ENCODE measurements at places on chromosomes 5 and 9. TPM values are rescaled to one million over a fixed set of nuclear protein-coding genes. Genes with fewer than 3 reads are reported as not detected.

PCDHGB4 gene
- 4.5 TPM for total RNA-seq

ZNF879 gene
- total RNA-seq: 3.6 TPM

BARHL1 gene
- total RNA-seq: not detected

LECT2 gene
- not detected for total RNA-seq

COL15A1 gene
- total RNA-seq: 33.5 TPM

C5orf58 gene
- not detected for total RNA-seq

ANKRD20A1 gene
- 0.12 TPM for total RNA-seq

LCP2 gene
- total RNA-seq: 4.6 TPM

GRCh38 chr5:89191374-89191773 is 308.4 kb upstream of the MEF2C start:
- H3K36me3 ChIP-seq: no peaks in the 10 kb centered on the region
- H3K4me1 ChIP-seq: no peaks in the 10 kb centered on the region
- no peak overlapping the region for H3K27ac ChIP-seq
- H3K27me3 ChIP-seq: no peaks in the 10 kb centered on the region
- no peak overlapping the region for H3K4me3 ChIP-seq

DNA sequence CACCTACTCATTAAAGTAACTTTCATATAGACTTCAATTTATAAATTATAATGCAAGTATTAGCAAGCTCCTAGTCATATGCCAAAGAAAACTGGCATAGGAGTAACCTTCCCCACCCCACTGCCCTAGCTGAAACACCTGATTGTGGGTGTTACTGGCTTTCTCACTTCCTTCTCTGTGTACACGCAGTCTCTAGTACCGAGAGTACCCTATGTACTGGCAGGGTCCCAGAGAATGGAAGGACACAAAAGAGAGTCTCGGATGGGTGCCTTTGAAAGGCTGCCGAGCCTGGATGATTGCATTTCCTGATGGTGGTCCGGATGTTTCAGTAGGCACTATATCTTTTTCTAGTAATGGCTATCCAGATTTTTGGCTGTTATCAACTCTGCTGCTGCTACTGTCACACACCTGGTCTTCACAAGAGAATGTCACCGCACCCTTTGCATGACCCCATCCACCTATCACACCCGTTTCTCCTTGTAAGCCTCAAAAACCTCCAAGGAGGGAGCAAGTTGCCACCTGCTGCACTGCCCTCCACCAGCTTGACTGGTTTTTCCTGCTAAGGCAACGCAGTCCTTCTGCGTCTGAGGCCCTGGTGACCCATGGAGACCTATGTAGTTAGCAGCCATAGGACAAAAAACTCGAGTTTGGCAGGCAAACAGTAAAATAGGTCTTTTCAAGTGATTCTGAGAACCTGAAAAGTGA is 53.8 kb upstream of the CLINT1 start:
- no peak for DNase-seq
- no peaks in the 10 kb centered on the region for H3K36me3 ChIP-seq
- H3K27me3 ChIP-seq: no peaks in the 10 kb centered on the region
- peaks cover 20% of the 10 kb centered on the region for H3K4me1 ChIP-seq
- H3K27ac ChIP-seq: no peak overlapping the region

- DNase-seq: no peak
- H3K4me3 ChIP-seq: no peak overlapping the region
- H3K27me3 ChIP-seq: no peaks in the 10 kb centered on the region
- H3K4me1 ChIP-seq: no peaks in the 10 kb centered on the region
These were observed 22.4 kb downstream of the UTP15 start for GRCh38 chr5:73587923-73588322.

GRCh38 chr5:56529666-56530430 is 285.5 kb upstream of the MAP3K1 start:
- no peak overlapping the region for H3K27ac ChIP-seq
- H3K36me3 ChIP-seq: no peaks in the 10 kb centered on the region
- DNase-seq: no peak
- H3K4me3 ChIP-seq: no peak overlapping the region

DNA sequence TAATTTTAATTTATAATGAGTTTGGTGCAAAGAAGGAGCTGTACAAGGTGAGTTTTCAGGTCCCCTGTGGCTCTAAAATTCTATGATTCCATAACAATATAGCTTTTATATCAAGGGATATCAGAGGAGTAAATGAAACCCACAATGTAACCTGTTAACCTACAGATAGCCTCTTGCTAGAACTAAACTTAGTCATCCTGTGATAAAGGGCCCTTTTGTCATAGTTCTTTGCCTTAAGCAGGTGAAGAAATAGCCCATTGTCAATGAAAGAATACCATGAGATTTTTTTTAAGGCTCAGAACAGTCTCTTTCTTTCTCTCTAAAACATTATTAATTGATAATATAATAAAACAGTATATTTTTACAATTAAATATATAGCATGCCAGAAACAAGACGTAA is 127.8 kb downstream of the NFIB start:
- peaks cover 72% of the 10 kb centered on the region for H3K4me1 ChIP-seq
- H3K27ac ChIP-seq: no peak overlapping the region
- H3K36me3 ChIP-seq: no peaks in the 10 kb centered on the region

DNA sequence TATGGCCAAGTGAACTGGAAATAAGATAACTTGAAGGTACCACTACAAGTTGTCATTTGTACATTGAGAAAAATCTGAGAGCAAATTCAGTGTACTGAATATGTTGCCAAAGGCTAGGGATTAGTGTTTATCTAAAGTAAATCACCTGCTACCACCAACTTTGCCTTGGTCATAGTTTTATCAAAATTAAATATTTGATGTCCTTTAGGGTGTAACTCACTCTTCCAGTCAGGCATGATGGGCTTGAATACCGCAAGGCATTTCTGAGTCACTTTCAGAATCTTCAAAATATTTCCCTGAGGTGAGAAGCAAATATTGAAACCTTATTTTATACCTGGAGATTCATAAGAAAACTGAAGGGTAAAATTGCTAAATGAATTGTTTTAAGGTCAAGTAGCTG is 1338.6 kb upstream of the ACO1 start:
- H3K4me1 ChIP-seq: no peaks in the 10 kb centered on the region
- no peak overlapping the region for H3K27ac ChIP-seq
- H3K36me3 ChIP-seq: no peaks in the 10 kb centered on the region
- H3K4me3 ChIP-seq: no peak overlapping the region

- H3K4me3 ChIP-seq: no peak overlapping the region
- DNase-seq: no peak
- no peak overlapping the region for H3K27ac ChIP-seq
- no peaks in the 10 kb centered on the region for H3K4me1 ChIP-seq
- no peaks in the 10 kb centered on the region for H3K27me3 ChIP-seq
- H3K36me3 ChIP-seq: no peaks in the 10 kb centered on the region
These were observed 173.5 kb downstream of the SLC12A2 start for GRCh38 chr5:128257076-128257475.

DNA sequence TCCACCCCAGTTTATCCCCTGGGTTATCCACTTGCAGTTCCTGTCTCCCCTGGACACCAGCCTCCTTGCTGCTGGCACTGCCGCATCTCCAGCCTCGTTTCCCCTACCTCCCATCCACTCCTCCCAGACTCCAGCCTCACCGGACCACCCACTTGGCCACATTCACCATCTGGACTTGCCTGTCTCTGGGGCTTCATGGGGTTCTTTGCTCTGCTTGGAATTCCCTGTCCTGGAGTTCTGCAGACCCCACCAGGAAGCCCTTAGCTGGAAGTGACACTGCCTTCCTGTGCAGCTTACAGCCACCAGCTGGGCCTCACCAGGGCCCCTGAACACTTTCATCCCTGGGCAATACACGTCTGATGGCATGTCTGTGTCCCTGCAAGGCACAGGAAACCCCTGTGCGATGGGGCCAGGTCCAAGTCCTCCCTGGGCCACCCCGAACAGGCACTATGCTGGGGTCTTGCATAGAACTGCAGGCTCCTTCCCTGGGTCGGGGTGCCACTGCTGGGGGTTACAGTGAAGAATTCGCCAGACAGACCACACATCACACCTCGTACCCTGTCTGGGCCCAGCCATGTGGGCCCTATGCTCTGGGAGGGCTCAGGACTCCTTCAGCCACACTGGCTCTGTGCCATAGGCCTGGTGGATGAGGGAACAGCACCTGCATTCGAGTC is 3.0 kb downstream of the FLT4 start:
- H3K4me3 ChIP-seq: no peak overlapping the region
- H3K27me3 ChIP-seq: peaks cover 14% of the 10 kb centered on the region
- H3K27ac ChIP-seq: peak overlapping the region; percentile 66
- DNase-seq: no peak
- no peaks in the 10 kb centered on the region for H3K4me1 ChIP-seq
- no peaks in the 10 kb centered on the region for H3K36me3 ChIP-seq

GRCh38 chr5:54589786-54590185 is 72.2 kb downstream of the SNX18 start:
- H3K27ac ChIP-seq: no peak overlapping the region
- H3K4me1 ChIP-seq: no peaks in the 10 kb centered on the region
- no peaks in the 10 kb centered on the region for H3K27me3 ChIP-seq
- H3K36me3 ChIP-seq: no peaks in the 10 kb centered on the region
- no peak overlapping the region for H3K4me3 ChIP-seq

- no peak overlapping the region for H3K4me3 ChIP-seq
- no peak for DNase-seq
- H3K27ac ChIP-seq: no peak overlapping the region
These were observed 45.5 kb downstream of the GALNT10 start for GRCh38 chr5:154236011-154236410.
